ENCODE measurements at places on chromosomes 16 and 17.

GRCh38 chr16:50314665-50315064, 48.3 kb downstream of the ADCY7 start:
- DNase-seq: no peak

- DNase-seq: no peak
Observed at GRCh38 chr17:1315891-1316403, 36.5 kb downstream of the TRARG1 start.

DNA sequence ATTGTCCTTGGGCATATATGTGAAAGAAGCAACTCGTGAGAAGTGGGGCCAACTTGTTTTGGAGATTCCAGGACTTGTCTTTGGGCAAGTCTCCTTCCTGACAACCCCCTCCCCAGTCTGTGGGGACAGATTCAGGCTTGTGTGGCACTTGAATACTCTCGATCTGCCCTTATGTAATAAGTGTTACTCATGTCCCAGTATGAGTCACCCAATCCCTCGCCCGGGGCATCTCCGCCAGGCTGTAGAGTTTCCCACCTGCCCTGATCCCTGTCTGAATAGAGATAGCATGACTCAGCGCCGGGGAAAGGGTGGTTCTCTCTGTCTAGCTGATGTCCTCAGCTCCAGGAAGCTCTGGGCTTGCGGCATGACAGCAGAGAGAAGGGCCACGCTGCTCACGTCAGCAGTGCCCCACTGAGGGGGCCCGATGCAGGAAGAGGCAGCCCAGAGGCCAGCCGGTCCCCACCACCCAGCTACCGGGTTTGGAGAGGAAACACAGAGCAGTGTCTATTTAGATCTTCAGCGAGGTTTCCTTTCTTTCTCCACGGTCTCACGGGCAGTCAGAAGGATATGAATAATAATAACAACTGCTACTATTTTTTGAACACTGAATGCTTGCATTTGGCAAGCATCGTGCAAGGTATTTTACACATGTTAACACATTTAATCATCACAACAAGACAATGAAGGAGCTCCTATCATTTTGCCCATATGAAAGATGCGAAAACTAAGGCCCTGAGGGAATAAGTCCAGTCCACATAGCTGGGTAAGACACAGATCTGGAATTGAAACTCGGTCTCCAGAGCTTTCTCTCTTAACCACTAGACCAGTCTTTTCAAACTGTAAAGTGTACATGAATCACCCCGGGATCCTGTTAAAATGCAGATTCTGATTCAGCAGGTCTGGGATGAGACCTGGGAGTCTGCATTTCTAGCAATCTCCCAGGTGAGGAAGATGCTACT, 426.7 kb upstream of the MAF start:
- peak; percentile 46 for DNase-seq

GRCh38 chr17:73969956-73970355, 233.5 kb upstream of the RPL38 start:
- DNase-seq: no peak

GRCh38 chr17:73335591-73336407, 24.0 kb upstream of the CDC42EP4 start:
- DNase-seq: no peak

DNA sequence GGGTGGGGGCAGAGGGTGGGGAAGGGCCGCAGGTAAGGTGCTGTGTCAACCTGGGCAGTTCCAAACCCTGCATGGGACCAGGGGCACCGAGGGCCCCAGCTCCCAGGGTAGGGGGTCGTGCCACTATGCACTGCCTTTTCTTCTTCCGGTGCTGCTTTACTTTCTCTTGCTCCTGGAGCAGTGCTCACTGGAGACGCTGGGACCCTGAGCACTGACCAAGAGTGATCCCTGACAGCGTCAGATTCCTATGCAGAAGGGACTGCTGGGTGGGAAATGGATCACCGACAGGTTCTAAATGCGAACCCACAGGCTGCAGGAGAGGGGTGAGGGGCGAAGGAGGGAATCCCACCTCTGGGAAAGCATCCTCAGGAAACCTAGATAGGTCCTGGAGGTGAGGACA, 470.1 kb downstream of the SOX9 start:
- DNase-seq: no peak

DNA sequence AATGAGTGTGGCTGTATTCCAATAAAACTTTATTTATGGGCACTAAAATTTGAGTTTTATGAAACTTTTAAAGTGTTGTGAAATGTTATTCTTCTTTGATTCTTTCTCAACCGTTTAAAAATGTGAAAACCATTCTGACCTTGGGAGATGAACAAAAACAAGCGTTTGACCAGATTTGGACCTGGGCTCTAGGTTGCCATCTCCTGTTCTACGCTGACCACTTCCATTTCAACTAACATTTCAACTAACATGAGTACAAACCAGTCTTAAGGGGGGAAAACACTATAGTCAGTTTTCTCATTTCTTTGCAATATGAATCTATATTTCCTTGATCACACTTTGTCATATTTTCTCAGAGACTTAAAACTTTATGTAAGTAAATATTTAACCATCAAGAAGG, 118.4 kb upstream of the IRX5 start:
- no peak for DNase-seq

- DNase-seq: no peak
Observed at GRCh38 chr17:63540590-63540989, 9.7 kb upstream of the DCAF7 start.

DNA sequence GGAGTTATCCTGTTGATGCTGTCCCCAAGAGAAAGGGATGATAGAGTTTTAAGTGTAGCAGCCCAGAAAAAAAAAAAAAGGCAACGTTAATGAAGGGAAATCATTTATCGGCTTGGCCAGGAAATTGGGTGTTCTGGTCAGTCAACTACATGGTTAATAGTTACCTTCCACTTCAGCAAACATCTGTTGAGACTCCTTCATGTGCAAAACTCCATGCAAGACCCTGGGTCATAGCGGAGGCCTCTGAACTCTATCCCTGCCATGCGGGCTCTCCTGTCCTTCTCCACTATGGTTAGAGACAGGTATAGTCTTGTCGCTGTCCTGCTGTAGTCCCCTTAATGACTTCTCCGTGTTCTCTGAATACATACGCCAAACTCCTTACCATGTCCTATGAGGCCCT, 3.5 kb upstream of the LYRM9 start:
- no peak for DNase-seq

DNA sequence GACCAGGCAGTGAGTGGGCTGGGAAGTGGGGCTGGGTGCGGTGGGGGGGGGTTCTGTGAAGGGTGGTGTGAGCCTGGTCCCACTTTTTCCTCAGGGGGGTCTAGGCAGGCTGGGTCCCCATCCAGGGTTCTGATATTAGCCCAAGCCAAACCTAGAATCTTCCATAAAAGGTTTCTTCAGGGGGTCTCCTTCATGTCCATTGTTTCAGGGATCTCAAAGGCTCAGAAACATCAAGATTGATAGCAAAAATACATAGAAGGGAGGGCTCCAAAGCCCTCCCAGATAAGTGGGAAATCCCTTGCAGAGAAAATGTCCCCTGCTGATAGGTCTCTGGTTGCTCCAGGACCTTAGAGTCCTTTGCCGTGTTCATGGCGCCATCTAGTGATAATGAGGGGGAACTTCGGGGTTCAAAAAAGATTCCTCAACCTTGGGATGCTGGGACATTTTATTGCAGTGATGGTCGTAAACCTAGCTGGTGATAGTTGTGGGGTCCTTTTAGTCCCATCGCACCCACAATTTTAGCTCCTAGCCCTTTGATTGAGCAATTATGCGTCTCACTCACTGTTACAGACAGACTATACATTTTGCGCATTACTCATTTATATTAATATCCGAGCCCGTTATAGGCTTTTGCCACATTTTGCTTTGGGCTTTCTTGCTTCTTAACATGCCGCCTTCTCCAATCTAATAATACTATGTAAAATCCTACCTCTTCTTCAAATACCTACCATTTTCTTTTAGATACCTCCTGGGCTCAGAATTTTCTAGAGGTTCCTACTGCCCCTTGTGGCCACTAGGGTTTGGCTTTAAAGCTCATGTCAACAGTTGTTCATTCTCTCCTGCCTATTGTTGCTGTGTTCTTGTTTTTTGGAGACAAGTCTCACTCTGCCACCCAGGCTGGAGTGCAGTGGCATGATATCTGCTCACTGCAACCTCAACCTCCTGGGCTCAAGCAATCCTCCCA, 35.1 kb downstream of the IGF2BP1 start:
- DNase-seq: peak; percentile 55

GRCh38 chr17:56548661-56549060, 44.8 kb upstream of the NOG start:
- DNase-seq: no peak

DNA sequence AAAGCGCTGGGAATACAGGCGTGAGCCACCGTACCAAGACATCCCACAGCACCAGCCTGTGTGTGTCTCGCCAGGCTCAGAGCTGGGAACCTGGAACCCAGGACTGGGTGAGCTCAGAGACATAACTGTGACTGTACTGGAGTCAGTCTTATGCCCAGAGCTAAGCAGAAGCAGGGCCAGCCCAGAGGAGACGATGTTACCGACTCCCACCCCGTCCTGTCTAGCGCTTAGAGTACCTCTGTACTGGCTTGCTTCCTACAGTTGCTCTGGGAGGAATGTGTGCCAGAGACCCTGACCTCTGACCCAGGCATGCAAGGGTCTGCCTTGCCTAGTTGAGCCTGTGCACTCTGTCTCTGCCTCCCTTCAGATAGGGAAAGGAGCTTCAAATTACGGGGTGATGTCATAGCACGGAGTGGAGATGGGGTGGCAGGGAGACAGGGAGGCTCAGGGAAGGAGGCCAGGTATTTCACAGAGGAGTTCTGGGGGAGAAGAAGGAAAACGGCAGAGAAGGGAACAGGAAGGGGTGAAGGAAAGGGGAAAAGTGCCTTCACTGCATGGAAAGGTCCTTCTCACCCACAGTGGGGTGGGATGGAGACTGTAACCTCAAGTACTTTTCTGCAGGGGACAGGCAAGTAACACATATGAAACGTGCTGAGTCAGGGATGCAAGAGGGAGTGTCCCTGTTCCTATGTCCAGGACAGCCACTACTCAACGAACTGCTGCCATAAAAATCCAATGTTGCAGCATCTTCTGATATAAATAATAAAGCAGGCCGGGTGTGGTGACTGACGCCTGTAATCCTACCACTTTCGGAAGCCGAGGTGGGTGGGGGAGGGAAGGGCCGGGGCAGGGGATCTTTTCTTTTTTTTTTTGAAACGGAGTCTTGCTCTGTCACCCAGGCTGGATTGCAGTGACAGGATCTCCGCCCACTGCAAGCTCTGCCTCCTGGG, 5.8 kb upstream of the ARMC5 start:
- DNase-seq: no peak

DNA sequence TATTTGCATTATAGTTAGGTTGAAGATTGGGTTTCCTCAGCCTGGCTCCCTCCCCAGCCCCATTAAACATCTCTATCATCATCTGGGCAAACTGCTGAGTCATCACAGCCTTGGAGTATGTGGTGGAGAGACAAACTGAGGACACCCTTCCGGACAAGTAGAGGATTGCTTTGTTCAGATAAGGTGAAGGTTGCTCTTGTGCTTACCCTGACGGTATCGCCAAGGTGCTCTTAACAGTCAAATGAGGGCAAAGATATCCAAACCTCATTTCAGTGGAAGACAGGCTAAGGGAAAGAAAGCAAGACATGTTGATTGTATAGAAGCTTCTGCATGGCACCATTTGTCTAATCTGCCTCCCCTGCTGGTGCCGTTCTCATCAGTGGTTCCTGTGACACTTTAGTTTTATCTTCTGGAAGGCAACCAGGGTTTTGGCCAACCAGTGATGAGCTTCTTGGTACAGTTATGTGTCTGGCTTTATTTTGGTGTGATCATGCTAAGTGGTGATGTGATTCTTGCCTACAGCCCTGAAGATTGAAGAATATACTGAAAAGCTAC, 56.9 kb upstream of the LGALS9 start:
- DNase-seq: no peak

- no peak for DNase-seq
Observed at GRCh38 chr16:7938175-7938574, 605.5 kb downstream of the RBFOX1 start.

GRCh38 chr17:57051886-57052361, 33.1 kb upstream of the AKAP1 start:
- DNase-seq: no peak

DNA sequence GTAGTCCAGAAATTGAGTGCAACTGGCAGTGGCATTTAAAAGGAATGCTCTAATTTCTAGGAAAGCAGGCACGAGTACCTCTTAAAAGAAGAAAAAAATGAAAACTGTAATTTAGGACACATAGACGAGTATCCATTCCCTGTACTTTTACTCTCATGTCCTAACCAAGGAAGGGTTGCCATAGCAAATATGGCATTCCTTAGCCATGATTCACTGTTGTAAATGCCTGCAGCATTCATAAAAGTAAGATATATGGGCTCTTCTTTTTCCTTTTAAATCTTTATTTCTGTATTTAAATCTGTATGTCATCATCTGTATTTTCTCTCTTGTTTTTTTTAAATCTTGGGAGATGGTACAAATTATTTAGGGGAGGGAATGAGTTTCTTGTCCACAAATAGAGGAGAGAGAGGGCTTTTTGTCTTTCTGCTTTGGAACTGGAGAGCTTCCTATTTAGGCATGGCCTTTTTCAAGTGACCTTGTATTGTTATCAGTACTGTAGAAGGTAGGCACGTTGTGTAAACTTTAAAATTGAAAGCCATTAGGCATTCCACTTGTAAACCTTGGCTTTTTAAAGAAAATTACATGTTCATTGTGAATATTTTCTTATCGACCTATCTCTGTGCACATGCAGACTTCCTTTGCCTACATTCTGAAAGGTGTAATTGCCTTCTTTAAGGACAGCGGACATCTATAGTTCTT, 50.0 kb downstream of the TENT4B start:
- DNase-seq: no peak

- DNase-seq: peak; percentile 21
Observed at GRCh38 chr16:70746708-70747424, 54.1 kb downstream of the VAC14 start.

DNA sequence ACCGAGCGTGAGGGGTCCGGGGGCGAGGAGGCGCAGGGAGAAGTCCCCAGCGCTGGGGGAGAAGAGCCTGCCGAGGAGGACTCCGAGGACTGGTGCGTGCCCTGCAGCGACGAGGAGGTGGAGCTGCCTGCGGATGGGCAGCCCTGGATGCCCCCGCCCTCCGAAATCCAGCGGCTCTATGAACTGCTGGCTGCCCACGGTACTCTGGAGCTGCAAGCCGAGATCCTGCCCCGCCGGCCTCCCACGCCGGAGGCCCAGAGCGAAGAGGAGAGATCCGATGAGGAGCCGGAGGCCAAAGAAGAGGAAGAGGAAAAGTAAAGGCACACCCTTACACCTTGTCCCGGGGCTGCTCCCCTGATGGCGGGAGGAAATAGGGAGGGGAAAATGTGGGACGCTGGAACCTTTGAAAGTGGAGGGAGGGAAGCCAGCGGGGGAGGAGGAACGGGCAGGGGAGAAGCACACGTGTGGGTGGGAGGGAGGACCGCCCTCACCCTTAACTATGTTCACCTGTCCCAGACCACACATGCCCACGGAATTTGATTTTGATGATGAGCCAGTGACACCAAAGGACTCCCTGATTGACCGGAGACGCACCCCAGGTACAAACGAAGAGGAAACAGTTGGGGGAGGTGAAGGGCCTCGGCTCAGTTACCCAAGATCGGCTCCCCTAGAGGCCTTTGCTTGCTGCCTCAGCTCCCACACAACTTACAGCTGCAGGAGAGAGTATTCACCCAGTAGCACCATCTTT, 916 bp downstream of the PAGR1 start:
- peak; percentile 74 for DNase-seq

Data from activated naive CD4-positive, alpha-beta T cell treated with anti-CD3 and anti-CD28 coated beads, Interleukin-2, amount 50 U/mL, for 72 hours (primary cell).